ENCODE measurements at places on chromosomes 1 and 21.

DNA sequence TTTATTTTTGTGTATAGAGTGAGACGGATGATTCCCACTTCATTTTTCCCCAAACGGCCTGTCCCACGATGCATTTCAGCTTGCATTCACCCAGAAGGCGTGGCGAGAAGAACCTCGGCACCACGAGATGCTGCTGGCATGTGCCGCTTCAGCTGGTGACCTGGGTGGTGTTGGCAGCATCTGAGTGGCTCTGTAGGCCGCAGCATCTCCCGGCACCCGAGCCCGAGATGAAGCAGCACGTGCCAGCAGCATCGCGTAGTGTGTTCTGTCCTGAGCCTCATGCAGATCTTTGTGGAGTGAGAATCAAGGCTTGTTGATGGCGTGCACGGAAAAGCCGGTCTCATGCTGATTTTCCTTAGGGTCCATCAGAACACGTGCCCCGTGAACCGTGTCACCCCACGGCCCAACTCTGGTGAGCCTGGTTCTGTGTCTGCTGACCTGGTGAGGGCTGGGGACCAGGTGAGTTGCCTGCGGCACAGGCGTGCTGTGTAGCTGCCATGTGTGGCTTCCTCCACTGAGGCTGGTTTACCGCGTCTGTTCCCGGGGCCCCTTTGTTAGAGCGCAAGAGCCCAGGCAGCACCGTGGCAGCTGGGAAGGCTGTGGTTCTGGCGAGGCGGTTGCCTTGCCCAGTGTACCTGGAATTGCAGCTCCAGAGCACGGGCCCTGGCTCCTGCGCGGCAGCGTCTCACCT, 16.7 kb downstream of the SLX9 start:
- no peak for DNase-seq

DNA sequence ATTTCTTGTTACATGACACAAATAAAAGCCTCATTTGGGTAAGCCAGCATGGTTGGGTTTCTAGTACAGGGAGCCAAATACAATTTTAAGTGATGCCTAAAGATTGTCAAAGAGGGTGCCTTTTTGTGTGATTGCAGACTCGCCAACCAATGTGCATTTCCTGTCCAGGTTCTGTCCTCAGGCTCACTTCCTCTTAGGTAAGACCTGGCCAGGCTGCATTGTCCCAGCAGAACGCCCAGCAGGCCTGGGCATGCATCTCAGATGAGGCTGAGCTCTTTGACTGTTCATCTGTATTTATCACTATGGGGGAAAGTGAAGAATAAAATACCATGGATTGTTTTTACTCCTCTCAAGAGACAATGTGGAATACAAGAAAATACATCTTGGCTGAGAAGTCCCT, 49.7 kb downstream of the KCNC4 start:
- DNase-seq = no peak

- no peak for DNase-seq
These were observed 543 bp downstream of the KRTAP12-4 start for GRCh38 chr21:44653656-44654575.

DNA sequence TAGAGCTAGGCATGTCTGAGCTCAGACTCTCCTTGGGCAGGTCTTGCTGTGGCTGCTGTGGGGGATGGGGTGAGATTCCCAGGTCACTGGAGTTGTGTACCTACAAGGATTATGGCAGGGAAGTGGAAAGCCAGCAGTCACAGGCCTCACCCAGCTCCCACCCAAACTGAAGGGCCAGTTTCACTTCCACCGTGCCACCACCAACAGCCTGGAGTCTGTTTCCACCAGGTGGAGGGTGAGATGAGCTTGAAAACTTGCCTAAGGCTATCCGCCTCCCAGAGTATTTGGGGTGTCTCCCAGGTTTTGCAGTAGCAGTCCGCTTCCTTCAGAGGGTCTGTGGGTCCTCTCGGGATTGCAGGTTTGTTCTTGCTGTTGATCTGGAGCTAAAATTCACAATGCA, 327.7 kb downstream of the PTPRC start:
- no peak for DNase-seq

DNA sequence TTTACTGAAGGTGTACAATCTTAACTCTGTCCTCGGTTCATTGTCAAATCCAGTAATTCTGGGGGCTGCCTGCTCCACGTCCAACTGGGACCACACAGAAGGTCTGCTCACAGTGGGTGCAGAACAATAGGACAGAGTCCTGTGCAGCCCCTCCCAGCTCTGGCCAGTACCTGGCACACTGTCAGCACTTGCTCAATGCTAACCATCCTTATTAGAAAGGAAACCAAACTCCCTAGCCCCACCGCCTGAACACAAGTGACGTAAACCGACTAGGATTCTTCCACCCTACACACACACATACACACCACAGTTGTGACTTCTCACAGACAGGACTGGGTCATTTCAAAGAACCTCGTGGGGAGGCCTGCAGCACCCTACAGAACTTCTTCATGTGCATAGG, 5.2 kb downstream of the BCAR3 start:
- no peak for DNase-seq

- DNase-seq = no peak
These were observed 1.6 kb upstream of the ANKRD65 start for GRCh38 chr1:1422465-1423244.

DNA sequence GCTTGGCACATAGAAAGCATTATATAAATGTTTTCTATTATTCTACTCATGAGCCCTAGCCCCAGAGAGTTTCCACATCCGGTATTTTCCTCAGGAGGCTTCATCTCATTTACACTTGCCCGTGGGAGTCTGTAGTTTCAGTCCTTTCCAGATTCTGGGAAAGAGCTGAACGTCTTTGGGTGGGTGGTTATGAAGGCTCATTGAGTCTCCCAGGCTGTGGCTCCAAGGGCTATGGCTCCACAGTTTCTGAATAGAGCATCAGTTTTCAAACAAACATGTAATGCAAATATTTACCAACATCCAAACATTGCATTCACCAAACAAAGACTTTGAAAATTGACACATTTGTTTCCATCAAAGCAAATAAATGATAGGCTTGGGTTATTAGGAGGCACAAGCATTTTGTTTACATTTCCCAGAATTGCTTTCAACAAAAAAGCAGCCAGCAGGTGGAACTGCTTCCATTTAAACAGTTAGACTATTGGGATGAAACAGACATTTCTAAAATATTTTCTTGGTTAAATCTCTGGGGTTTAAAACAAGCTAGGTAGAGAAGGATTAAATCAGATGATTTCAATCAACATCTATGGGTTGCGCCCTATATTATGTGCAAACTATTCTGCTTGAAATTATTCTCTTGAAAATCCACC, 1.3 kb upstream of the LEMD1 start:
- DNase-seq = no peak

GRCh38 chr1:167126317-167126716, 32.4 kb downstream of the STYXL2 start:
- no peak for DNase-seq

GRCh38 chr1:227077783-227078182, 137.7 kb downstream of the COQ8A start:
- DNase-seq = no peak

- no peak for DNase-seq
These were observed 10.4 kb upstream of the KLF17 start for GRCh38 chr1:44108241-44108640.

GRCh38 chr1:168693197-168693871, 35.7 kb downstream of the DPT start:
- peak; percentile 80 for DNase-seq

- DNase-seq = no peak
These were observed 58.4 kb upstream of the MYOCOS start for GRCh38 chr1:171563675-171564074.

DNA sequence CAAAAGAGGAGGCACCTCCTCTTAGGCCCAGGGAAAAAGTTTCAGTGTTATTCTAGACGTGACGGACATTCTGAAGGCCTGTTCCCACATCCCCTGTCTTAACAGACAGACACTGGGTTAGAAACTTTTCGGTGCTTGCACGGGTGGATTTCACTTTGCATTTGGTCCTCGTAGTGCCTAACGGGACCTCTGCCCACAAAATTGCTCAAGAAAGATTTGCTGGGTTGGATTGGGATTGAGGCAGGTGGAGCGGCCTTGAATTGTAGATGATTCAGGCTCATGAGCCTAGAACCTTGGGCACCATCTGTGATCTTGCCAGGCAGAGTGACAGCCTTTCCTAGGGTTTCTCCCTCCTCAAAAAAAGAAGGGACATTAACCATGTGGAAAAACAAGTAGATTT, 2.8 kb downstream of the PLA2G5 start:
- DNase-seq = no peak

GRCh38 chr1:37425221-37425620, 49.2 kb upstream of the ZC3H12A start:
- no peak for DNase-seq

DNA sequence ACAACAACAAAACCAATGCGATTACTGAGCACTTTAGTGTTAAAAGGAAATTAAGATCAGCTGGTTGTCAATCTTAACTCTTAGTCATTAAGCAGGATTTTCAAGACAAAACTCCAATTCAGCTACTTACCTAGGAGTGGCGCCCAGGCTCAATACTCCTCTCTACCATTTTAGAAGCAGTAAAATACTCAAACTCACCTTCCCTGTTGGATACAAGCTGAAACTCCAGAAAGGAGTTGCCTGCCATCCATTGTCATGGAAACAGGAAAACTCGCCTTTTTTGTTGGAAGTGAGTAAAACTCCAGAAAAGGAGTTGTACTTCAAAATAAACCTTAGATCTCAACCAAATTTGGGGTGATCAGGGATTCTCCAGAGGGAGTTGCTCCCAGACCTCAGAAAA, 127.0 kb upstream of the F3 start:
- no peak for DNase-seq

DNA sequence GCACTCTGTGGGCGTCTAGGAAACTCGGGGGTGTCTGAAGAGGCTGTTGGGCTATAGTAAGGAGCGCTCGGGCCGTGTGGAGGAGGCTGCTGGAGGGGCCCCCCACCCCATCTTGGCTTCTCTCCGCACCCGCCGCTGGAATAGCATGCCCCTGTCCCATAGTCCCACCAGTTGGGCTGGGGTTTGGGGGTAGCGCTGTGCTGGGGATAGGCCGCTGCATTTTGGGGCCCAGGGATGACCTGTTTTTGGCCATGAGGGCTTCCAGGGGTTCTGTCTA, 511 bp downstream of the EFNA3 start:
- DNase-seq = no peak

DNA sequence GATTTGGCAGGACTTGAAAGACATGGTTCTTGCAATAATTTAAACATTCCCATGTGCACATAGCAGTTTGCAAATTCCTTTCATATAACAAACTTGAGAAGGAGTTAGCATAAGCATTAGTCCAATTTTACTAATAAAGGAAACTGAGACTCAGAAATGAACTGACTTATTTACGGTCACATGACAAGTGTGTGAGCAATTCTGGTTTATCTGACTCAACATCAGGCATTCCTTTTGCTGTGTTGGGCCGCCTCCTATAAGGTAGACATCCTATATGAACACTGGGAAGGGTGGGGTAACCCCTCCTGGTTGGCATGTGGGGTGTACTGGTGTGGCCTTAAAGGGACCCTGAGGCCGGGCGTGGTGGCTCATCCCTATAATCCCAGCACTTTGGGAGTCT, 8.5 kb upstream of the CPT2 start:
- DNase-seq = no peak

- no peak for DNase-seq
These were observed 374.5 kb downstream of the PLA2G4A start for GRCh38 chr1:187203257-187203656.

- no peak for DNase-seq
These were observed 96.8 kb upstream of the PALMD start for GRCh38 chr1:99548943-99549605.

GRCh38 chr21:18443701-18444100, 40.1 kb upstream of the TMPRSS15 start:
- DNase-seq = no peak

- DNase-seq = no peak
These were observed 21.7 kb upstream of the TUT4 start for GRCh38 chr1:52574594-52574993.

GRCh38 chr1:35097224-35097623, 18.0 kb downstream of the ZMYM1 start:
- DNase-seq = no peak

DNA sequence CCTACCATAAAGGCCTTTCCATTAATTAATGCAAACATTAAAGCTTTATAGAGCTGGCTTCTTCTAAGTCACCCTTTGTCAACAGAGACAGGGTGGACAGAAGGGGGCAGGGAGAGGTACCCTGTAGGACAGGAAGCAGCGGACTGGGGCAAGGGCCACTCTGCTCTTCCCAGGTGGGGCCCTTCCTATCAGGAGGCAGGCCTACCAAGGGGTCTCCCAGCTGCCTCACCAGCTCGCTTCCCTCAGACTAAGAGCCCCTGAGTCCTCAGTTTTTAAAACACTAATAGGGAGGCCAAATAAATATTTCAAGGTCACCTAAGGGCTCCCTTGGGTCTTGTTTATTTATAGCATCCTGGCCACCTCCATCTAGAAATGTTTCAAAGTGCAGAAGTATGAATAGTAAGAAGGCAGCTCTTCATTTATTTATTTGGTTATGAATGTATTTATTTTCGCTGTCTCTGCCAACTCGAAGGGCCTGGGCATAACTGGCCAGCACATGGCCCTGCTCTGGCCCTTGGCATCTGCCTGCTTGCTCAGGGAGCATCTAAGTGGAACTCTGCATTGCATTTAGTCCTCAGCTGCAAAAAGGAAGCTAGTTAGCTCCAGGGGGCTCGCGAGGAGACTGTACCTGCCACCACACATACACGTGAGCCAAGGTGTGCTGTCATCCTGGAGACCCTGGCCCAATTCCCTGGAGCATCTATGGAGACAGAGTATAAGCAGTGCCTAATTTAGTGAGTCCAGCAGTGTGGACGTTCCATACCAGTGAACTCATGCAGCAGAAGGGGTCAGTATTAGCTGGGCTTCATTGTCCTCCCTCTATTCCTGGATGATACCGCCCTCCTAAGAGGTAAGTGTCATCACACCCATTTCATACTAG, 395.1 kb upstream of the VAMP3 start:
- DNase-seq = no peak

- DNase-seq = no peak
These were observed 102.1 kb upstream of the MARK1 start for GRCh38 chr1:220425852-220426251.

DNA sequence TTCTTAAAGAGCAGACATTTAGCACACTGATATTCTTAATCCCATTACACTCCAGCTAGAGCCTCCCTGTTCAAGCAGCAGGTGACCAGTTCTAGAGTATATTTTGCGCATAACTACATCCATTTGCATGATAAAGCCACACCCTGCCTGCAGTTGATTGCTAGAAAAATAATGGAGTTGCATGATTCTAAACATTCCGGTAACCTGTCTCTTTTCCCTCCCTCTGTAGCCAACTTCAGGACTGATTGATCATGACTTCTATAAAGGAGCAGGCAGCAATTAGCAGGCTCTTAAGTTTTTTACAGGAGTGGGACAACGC, 14.9 kb downstream of the ARMH1 start:
- DNase-seq = no peak

- DNase-seq = no peak
These were observed 11.8 kb upstream of the IRF2BP2 start for GRCh38 chr1:234621657-234622335.

All from HT-29 (cell line).